ENCODE measurements at places on chromosomes 4 and X.

- DNase-seq = no peak
These were observed 6.7 kb upstream of the CD38 start for GRCh38 chr4:15771216-15772058.

DNA sequence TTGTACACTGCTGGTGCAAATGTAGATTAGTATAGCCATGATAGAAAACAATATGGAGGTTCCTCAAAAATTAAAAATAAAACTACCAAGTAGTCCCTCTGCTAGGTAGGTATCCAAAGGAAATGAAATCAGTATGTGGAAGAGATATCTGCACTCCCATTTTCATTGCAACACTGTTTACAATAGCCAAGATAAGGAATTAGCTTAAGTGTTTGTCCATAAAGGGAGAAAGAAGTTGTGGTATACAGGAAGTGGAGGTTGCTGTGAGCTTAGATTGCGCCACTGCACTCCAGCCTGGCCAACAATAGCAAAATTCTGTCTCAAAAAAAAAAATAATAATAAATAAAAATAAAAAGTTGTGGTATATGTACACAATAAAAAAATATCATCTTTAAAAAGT, 325.0 kb upstream of the EMCN start:
- no peak for DNase-seq

DNA sequence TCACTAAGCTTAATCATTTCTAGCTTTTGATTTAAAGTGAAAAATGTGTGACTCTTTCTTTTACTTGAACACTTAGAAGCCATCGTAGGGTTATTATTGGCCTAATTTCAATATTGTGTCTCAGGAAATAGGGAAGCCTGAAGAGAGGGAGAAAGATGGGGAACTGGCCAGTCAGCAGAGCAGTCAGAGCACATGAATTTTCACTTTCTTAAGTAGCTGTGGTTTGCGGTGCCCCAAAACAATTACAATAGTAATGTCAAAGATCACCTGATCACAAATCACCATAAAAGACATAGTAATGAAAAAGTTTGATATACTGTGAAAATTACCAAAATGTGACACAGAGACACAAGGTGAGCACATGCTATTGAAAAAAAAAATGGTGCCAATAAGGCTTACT, 45.5 kb downstream of the CENPC start:
- DNase-seq = no peak

- no peak for DNase-seq
These were observed 136.8 kb downstream of the FAM53A start for GRCh38 chr4:1547131-1547855.

GRCh38 chr4:52977252-52977651, 115.1 kb downstream of the RASL11B start:
- no peak for DNase-seq

DNA sequence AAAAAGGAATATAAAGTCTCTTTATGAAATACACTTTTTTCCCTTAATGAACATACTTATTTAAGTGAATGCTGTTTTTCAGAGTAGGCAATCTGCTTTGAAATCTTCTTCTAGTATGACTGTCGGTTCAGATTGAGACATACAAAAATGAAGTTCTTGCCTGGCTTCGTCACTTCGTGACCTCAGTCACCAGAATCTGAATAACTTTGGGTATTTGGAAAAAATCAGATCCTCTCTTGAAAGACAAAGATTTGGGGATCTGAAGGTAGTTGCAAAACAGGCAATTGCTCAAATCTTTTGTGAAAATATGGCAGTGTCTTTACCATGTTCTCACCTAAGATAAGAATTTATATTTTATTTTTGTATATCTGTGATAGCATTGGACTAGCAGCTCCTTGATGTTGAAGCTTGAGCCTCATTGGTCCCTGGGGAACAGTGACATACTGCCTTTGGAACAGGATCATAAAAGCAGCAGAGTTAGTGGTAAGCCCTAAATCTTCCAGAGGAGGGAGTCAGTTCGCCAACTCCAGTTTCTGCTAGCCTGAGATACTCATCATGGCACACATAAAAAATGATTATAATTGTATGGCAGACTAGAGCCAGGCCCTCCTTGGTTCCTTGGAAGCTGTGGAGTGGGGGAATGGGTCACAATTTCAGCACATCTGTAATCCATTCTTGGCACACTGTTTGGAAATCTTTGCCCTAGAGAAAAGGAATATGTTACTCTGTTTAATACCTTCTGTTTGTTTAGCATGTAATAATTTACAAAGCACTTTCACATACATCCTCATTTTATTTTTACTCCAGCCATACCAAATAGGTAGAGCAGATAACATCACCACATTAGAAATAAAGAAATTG, 5.0 kb downstream of the ARFIP1 start:
- peak; percentile 77 for DNase-seq

- DNase-seq = no peak
These were observed 188.6 kb downstream of the NSUN7 start for GRCh38 chr4:40938337-40938736.

- DNase-seq = no peak
These were observed 22.9 kb downstream of the SLITRK2 start for GRCh38 chrX:145840531-145840930.

GRCh38 chr4:43855283-43855682, 593.3 kb downstream of the KCTD8 start:
- DNase-seq = no peak

DNA sequence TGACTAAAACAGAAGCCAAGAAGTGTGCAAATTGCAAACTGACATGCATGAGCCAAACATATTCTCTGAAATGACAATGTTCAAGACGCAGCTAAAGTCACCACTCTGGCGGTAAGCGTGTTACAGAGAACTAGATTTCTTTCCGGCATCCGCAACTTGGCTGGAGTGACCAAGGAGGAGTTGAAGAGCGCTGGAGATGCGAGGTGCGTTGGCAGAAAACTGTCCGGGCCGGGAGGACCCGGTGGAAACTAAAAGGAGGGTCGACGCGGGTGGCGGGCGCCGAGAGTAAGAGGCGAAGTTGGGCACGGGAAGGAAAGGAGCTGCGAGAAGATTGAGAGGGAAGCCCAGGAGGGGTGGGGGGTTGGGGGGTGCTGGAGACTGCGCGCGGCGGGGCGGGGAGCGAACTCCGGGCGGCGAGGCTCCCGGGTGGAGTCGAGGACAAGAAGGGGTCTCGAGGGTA, 807 bp downstream of the SEL1L3 start:
- DNase-seq = peak; percentile 36

DNA sequence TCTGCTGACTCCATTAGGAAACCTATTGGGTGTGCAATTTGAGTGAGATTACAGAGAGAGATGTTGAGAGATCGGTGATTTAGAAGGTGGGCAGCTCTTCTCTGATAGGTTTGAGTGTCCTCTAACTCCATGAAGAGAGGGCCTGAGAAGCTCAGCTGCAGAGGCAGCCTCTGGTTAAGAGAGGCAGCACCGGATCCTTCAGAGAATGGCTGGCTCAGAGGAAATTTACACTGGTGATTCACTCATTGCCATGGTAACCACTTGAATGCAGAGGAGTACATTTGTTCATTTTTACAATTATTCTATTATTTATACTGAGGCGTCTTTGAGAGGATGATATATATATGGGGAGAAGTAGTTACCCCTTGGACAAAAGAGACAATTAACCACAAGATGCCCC, 171.7 kb downstream of the PDGFRA start:
- peak; percentile 80 for DNase-seq

DNA sequence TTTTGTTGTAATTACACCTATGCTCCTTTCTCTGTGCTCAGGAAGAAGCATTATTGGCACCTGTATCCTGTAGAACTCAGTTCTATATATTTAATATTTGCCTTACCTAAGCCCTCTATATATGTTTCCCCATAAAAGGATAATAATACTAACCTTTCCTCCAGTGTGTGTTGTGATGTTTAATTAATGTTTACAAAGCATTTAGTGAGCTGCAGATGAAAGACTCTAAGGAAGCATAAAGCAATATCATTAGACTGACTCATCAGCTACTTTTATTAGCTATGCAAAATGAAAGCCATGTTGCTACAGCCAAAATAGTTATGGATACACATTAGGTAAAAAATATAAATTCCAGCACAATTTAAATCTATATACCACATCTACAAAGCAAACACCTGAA, 93.6 kb upstream of the PTPN13 start:
- DNase-seq = no peak

DNA sequence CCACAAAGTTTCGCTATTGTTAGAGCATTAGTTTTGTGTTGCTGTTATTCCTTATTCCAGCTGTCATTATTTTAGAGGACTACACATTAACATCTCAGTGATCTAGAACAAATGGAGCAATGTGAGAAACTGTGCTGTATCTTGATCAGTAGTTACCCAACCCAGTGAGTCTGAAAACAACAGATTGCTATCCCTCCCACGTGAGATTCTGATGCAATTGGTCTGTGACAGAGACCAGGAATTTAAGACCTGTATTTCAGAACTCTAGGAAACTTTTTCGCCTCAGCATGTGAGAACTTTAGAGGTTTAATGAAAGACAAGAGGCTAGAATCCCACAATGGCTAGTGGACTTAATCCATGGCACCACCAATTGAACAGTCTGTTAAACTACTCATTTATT, 35.7 kb upstream of the CDS1 start:
- no peak for DNase-seq

GRCh38 chr4:89009761-89010369, 47.1 kb downstream of the FAM13A start:
- DNase-seq = no peak

- no peak for DNase-seq
These were observed 139.9 kb upstream of the ETNPPL start for GRCh38 chr4:108902769-108903168.

DNA sequence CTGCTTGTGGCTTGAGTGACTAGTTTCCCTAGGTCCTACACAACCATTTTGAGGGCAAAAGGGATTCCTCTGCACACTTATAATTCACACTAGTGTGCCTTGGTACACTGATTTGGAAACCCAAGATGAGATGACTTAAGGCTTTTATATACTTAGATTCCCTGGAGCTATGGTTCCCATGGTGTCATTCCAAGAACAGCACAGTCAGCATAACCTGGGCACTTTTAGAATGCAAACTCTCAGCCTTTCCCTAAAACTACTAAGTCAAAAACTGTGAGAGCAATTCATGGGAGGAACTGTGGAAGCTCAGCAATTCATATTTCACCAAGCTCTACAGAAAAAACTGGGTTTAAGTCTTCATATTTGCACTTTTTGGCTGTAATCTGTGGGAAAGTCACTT, 38.0 kb upstream of the ZC4H2 start:
- no peak for DNase-seq

DNA sequence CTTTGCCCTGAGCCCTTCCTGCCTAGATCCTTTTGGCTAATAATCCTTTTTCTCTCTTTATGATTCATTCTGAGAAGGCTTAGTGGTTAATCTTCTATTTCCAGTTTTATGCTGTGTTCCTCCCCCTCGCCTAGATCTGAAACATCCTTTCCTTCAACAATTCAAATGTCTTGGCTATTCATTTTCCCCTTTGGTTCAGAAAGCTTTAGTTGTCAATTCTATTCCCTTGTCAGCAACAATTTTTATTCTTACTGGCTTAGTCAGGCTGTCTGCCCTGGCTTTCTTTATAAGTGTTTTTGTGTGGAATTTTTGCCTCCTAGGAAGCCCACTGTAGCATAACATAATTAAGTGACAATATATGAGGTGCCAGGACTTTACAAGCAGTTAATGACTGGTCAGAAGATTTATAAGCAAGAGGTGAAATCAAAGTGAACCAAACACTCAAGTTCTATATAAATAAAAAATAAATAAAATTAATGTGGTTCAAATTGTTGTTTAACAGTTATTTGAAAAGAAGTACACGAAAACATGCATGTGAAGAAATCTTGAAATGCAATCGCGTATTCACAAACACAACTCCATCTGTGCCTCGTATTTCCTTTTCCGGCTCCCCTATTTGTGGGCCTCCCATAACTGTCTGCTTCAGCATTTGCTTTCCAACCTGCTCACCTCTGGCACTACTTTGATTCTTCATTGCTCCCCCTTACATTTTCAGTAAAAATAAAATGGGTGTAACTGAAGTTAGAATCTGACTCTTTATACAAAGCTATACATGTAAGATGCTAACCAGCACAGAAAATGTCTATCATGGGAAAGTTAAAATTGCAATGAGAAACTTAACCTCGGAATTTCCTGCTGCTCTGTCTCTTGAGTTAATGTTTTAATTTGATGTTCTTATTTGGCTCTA, 235.4 kb downstream of the SPRY1 start:
- peak; percentile 85 for DNase-seq

DNA sequence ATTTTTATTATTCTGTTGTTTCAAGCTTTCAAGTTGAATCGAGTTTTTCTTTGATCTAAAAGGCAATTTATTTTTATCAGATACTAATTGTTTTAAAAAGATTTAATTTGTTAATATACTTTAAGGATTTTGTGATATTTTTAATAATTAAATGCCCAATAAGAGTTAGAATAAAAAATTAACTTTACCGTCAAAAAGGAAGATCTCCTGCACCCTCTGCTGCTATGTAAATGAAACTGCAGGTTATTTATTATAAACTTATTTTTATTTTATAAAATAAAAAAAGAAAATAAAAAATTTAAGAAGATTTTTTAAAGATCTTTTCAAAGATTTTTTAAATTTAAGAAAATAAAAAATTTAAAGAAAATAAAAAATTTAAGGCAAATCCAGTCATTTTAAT, 166.1 kb downstream of the CCSER1 start:
- no peak for DNase-seq

- no peak for DNase-seq
These were observed 64.4 kb downstream of the TBC1D19 start for GRCh38 chr4:26648260-26648659.

GRCh38 chr4:132344924-132345828, 803.9 kb upstream of the PCDH10 start:
- no peak for DNase-seq

- DNase-seq = no peak
These were observed 350.0 kb upstream of the CTSO start for GRCh38 chr4:156303708-156304107.

GRCh38 chr4:128639541-128640270, 169.8 kb upstream of the JADE1 start:
- DNase-seq = peak; percentile 82

DNA sequence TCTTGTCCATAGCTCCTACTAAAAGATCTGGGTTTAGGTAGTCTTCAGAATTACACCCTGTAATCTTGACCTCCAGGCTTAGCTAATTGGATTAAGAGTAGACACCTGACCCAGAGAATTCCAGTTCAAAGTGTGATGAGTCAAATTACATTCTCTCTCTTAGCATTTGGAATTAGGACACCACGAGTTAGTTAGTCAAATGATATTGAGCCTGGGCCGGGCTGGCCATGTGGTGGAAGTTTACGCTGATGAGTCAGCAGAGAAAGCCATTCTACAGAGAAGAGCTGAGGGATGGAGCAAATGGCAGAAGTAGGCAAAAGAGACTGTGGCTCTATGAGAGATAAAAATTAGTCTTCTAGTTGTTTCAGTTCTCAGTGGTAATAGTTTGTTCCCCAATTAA, 31.1 kb downstream of the CEP44 start:
- DNase-seq = peak; percentile 52

- no peak for DNase-seq
These were observed at the start of gene SLC2A9 for GRCh38 chr4:10020871-10021652. Gene SLC2A9, minus strand, starts transcription at chr4:10021497. Its CDS starts 68 bp downstream, at chr4:10021429.

DNA sequence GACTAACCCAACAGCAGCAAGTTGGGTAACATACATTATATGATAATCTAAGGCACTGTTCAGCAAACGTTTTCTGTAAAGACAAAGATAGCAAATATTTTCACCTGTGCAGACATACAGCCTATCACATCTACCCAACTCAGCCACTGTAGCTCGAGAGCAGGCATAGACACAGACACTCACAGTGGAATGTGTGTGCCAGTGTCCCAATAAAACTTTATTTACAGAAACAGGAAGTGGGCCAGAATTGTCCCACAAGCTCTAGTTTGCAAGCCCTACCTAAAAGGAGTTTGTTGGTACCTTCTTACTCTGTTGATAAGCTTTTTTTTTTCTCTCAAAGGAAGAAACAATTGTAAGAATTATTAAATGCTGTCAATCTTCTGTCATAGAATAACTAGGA, 11.9 kb upstream of the FAM9A start:
- DNase-seq = no peak

GRCh38 chrX:3191201-3191600, 149.9 kb downstream of the ARSF start:
- peak; percentile 90 for DNase-seq
